Putamen (tissue), 1 donor: ENCODE measurements at places on chromosomes 5 and 9.

DNA sequence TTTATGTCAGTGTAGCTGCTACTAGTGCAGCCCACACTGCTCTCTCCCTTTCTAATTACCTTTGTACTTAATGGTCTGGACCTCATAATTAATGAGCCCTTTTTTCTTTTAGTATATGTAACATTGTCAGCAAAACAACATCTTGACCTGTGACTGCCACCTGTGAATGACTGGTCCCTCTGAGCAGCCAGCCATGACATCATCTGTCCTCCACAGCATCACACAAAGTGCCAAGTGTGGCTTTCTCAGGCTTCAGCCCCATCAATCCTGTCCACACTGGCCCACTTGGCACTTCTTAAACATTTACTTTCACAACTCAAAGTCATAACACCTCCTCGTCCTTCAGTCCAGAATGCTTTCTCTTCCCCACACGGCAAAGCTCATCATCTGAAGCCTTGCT lies 104.7 kb downstream of the GPR21 start:
- no peak for DNase-seq

DNA sequence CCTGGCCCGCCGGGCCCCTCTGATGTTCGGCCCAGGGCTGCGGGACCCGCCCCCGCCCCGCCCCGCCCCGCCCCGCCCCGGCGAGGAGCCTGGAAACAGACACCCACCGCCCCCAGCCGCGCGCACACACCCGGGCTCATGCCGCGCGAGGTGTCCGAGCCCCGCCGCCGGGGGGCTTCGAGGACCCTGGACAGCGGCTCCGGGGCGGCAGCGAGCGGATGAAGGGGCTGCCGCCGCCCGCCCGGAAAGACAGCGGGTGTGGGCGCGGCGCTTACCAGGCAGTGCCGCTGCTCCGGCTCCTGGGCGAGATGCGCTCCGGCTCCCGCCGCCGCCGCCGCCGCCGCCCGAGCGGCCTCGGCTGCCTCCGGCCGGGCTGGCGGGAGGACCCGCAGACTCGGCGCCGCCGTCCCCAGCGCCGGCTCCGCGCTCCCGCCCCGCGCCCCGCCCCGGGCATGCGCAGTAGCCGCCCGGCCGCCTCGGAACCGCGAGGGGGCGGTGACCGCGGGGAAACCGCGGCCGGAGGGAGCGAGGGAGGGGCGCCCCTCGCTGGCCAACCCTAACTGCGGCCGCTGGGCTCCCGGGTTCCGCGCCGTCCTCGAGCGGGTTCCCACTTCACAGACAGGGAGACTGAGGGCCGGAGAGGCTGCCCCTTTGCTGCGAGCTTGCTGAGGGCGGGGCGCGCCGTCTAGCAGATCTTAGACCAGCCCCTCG lies at the start of gene GPRIN1:
GPRIN1 (minus strand) TSS at position 433 of the 711 bp plus-strand sequence. CDS start 10,322 bp downstream, outside the sequence.
- peak; percentile 59 for DNase-seq

- no peak for DNase-seq
Measured at GRCh38 chr9:14994738-14995137, 84.5 kb upstream of the FREM1 start.

DNA sequence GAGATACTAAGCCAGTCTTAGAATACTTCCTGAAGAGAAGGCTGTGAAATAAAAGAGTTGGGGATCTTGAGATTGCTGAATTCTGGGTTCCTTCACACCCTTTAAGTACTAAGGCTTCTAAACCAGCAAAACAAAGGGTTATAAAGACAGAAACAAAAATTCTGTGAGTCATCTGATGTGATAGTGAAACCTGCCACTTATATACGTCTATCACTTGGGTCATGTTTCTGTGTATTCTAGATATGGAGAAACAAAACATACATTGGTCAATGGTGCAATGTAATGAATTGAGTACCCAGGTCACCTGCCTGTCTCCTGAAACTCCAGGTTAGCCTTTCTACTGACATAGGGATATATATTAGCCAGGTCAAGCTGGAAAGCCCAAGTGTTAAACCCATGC lies 319.3 kb upstream of the GRAMD2B start:
- no peak for DNase-seq

DNA sequence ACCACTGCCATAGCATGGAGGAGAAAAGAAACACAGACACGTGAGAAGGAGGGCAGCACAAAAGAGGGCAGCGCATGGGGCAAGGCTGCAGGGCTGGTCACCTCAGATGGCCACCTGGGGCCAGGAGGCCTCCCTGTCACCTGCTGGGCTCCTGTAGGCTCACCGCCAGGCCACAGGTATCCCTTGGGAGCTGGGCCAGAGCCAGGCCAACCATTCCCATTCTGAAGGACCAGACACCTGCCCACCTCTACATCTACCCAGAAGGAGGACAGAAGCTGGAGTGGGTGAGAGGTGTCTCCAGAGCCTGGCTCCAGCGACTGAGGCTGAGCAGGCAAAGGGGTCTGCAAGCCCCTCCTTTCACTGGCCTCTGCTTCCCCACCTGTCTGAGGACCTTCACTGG lies 103.1 kb downstream of the PAX5 start:
- no peak for DNase-seq

GRCh38 chr5:146588331-146589027 lies 72.5 kb upstream of the GPR151 start:
- DNase-seq, result no peak
